IMR-90 (cell line): ENCODE measurements at places on chromosomes 6 and 20. TPM values are rescaled to one million over a fixed set of nuclear protein-coding genes. Genes with fewer than 3 reads are reported as not detected.

HEY2 gene
- total RNA-seq, result not detected in 2 replicates

SLA2 gene
- total RNA-seq, result not detected in 2 replicates

EDN3 gene
- total RNA-seq, result not detected in 2 replicates

PRDM13 gene
- total RNA-seq, result not detected in 2 replicates

BMP5 gene
- total RNA-seq, result under 0.01 TPM in 2 replicates

PRKN gene
- 0.18 and 0.28 TPM in 2 replicates for total RNA-seq

GPR63 gene
- total RNA-seq, result 0.36 and 0.56 TPM in 2 replicates

ULBP2 gene
- 7.2 and 7.9 TPM in 2 replicates for total RNA-seq

UST gene
- total RNA-seq, result 13.8 and 14.4 TPM in 2 replicates

FAM209B gene
- total RNA-seq, result not detected in 2 replicates

EGFL8 gene
- total RNA-seq, result 0.18 and 0.28 TPM in 2 replicates

OSER1 gene
- 66.9 and 70.6 TPM in 2 replicates for total RNA-seq

PRPF6 gene
- 68.6 and 71.3 TPM in 2 replicates for total RNA-seq

CTAGE9 gene
- total RNA-seq, result not detected in 2 replicates

SLC23A2 gene
- total RNA-seq, result 10.2 and 11.1 TPM in 2 replicates

PAX1 gene
- total RNA-seq, result not detected in 2 replicates

NMBR gene
- not detected in 2 replicates for total RNA-seq

GPX5 gene
- total RNA-seq, result not detected in 2 replicates

NR2E1 gene
- not detected in 2 replicates for total RNA-seq

MEP1A gene
- total RNA-seq, result not detected in 2 replicates

TP53RK gene
- 10.6 and 16.1 TPM in 2 replicates for total RNA-seq
